Cerebellar nuclear complex (tissue), 1 donor: ENCODE measurements at places on chromosomes 1 and 21.

- no peak for DNase-seq
Observed at GRCh38 chr1:204149107-204149506, 2.7 kb downstream of the ETNK2 start.

DNA sequence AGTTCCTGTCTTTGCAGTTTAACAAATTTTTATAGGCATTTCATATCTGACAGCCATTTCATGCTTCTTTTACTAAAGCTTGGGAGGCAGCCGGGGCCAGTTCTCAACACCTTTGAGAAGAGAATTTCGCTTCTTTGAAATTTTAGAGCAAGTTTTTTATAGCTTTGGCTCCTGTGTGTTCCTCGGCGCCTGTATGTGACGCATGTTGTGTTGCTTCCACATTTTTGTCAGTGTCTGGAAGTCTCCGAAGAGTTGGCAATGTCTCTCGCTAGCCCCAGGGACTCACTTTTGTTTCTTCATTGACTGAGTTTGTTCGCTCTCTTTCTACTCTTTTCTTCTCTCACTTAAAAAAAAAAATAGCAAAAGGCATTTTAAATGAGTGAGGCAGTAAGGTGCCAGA, 386.9 kb upstream of the PLXNA2 start:
- no peak for DNase-seq

- DNase-seq = no peak
Observed at GRCh38 chr21:46108827-46109312, 11.0 kb downstream of the COL6A2 start.

- DNase-seq = no peak
Observed at GRCh38 chr1:41813226-41813625, 105.5 kb downstream of the HIVEP3 start.

GRCh38 chr1:2151252-2151651, 43.3 kb downstream of the FAAP20 start:
- DNase-seq = no peak

DNA sequence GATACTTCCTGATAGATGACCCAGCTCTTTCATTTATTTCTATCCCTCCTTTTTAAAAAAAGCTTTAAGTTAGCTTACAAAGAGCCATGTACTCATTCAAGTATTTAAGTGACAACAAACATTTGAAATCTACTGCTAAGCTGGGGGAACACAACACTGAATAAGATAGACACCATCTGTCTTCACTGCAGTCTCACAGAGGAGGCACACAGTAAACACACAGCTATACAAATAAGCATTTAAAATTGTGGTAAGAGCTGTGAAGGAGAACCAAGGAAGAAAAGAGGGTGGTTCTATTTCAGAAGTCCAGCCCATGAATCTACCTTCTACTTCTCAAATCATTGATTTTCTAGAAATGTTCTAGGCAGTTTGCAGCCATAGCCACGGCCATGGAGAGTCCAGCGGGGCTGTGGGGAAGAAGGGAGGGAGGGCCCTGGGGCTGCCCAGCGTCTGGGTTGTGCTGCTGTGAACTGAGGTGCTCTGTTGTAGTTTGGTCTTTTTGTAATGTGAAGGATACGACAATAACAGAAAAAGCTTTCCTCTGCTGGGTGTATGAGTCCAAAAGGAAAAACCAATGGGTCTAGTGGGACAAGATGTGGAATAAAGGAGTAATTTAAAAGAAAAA, 28.2 kb downstream of the PRDM2 start:
- no peak for DNase-seq

DNA sequence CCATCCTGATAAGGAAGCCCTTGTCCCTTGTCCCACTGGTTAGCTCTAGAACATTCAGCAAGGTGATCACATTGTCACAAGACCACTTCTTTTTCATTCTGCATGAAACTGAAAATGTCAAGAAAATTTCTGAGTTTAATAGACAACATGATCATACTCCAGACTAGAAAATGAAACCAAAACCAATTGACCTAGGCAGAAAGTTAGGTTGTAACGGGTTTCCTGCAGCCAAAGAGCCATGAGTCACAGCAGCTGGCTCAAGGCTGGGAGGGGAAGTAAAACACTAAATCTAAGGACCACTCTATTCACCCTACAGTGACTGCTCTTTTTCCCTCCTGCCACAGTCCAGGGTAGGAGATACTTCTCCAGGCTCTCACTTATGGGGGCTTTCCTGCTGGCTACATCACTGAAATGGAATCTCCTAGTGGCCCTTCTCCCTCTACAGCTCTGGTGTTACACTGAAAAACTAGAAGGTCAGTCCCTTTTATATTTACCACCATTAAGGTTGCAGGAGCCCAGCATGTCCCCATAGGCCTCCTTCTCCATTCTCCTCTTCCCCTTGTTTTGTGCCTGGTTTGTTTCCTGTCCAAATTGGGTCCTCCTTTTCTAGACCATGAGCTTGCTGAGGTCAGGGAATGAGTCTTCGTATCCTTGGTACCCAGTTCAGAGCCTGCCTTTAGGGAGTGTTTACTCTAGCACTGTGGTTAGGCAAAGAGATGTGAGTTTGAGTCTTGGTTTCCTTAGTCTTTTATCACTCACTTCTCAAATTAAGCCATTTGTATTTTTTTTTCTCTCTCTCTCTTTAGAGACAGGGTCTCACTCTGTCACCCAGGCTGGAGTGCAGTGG, 236.5 kb upstream of the JUN start:
- no peak for DNase-seq

DNA sequence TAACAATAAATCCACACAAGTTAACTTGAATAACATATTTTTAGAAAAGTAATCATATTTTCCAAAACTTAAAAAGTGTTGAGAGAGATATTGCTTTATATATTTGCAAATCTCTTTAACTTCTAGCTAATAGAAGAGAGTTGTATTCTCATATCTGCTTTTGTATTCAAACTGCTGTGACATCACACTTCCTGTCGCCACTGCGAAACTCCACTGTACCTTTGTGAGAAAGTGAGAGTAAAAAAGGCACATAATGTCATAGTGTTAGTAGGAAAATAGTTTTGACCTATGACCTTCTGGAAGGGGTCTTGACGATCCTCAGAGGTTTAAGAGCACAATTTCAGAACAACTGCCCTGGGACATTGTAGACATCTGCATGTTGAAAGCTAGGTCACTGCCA, 21.6 kb downstream of the AK5 start:
- no peak for DNase-seq

DNA sequence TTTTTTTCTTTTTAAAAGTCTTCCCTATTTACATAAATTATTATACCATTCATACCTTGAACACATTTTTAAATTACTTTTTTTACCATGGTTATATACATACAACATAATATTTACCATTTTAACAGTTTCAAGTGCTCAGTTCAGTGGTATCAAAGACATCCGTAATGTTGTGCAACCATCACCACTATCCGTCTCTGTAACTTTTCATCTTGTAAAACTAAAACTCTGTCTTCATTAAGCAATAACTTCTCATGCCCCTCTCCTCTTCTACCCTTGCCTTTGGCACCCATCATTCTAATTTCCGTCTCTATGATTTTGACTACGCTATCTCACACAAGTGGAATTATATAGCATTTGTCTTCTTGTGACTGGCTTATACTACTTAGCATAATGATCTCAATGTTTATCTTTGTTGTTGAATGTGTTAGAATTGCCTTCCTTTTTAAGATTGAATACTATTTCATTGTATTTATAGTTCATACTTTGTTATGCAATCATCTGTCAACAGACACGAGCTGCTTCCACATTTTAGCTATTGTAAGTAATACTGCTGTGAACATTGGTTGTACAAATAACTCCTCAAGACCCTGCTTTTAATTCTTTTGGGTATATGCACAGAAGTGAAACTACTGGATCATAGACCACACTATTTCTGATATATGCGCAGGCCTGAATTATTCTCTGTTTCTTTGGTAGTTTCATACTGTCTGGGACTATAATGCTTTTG, 689.5 kb upstream of the NCAM2 start:
- DNase-seq = no peak

DNA sequence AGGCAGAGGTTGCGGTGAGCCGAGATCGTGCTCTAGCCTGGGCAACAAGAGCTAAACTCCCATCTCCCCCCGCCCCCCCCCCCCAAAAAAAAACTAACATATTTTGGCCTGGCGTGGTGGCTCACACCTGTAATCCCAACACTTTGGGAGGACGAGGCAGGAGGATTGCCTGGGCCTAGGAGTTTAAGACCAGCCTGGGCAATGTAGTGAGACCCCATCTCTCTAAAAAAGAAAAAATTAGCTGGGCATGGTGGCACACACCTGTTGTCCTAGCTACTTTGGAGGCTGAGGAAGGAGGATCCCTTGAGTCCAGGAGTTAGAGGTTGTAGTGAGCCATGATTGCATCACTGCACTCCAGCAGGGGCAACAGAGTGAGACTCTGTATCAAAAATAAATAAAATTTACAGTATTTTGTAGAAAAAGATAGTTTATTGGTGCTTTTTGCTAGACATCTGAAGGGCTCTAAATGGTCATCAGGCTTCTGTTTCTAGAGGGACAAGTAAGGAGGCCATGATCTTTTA, 9.0 kb downstream of the YTHDF2 start:
- DNase-seq = no peak

- no peak for DNase-seq
Observed at GRCh38 chr1:213492161-213493041, 441.4 kb downstream of the RPS6KC1 start.

DNA sequence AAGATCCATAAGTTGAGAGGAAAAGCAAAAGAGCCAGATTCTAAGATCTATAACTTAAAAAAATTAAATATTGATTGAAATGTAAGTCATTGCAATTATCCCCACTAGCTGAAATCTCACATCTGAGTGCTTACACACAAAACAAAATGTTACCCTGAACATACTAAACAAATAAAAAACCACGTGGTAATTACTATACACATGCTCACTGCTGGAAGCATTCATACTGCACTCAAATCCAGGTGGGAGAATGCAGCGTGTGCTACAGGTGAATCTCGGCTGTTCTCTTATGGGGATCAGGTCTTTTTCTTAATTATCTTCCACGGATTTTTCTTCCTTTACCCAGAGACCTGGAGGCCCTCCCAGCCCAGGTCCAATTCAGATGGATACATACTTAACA, 74.3 kb downstream of the SDC3 start:
- no peak for DNase-seq

DNA sequence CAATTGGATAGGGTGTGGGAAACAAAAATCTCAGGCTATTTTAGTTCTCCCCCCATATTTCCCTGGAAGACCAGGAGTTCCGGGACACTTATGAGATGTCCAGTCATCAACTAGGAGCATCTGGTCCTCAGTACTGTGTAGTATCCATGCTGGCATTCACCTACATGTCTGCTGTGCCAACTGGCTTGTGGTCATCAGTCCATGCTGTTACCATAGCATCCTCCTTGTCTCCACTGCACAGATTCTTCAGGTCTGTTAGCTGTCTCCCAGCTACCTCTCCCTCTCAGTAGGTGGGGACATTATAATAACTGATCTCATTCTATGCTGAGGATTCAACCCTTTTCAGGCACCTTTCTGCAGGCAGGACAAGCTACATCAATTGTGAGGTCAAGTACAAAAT, 302.9 kb downstream of the BARHL2 start:
- peak; percentile 57 for DNase-seq

- no peak for DNase-seq
Observed at GRCh38 chr1:95863086-95863485, 629.1 kb downstream of the RWDD3 start.

DNA sequence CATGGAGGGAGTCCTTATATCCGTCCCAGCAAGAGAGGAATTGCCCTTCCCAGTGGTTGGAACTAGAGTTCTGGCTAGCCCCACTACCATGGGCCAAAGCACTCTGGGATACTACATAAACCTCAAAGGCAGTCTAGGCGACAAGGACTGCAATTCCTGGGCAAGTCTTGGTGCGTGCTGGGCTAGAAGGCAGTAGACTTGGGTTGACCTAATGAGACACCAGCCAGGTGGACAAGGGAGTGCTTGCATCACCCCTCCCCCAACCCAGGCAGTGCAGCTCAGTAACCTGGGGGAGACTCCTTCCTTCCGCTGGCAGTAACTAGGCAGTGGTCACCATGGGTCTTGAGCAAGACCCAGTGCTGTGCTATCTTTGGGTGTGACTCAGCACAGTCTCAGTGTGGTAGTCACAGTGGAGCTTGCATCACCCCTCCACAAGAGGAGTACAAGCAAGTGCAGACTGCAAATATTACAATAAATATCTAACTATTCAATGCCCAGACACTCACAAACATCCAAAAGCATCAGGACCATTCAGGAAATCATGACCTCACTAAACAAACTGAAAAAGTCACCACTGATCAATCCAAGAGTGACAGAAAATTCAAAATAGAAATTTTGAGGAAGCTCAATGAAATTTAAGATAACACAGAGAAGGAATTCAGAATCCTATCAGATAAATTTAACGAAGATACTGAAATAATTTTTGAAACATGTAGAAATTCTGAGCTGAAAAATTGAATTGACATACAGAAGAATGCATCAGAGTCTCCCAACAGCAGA, 84.7 kb upstream of the LYPLAL1 start:
- DNase-seq = no peak

DNA sequence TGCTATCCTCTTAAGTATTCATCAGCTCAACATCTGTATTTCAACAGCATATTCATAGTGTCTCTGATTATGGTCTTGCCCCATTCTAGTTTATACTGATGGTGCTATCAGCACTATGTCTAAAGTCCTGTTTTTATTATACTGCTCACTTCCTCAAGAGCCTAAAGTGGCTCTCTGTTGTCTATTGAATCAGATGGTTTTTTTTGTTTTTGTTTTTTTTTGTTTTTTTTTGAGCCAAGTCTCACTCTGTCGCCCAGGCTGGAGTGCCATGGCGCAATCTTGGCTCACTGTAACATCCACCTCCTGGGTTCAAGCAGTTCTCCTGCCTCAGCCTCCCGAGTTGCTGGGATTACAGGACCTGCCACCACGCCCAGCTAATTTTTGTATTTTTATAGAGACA, 6.1 kb downstream of the STX12 start:
- no peak for DNase-seq

GRCh38 chr1:185480545-185480944, 163.5 kb upstream of the IVNS1ABP start:
- no peak for DNase-seq

DNA sequence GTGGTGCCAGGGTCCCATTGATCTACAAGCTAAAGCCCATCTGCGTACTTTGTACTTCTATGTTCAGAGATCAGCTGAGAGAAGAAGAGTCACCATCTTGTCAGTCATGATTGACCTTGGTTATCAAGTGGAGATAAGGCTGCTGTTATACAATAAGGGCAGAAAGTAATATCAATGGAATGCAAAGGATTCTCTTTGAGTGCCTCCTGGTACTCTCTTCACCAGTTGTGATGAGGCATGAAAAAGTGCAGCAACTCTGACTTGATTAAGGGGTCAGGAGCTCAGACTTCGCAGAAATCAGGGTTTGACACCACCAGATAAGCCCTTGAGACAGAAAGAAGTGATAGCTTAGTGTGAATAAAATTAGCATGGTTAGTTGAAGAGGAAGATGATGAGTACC, 25.7 kb upstream of the SYT14 start:
- no peak for DNase-seq
